Peyer's patch (tissue), 4 donors: ENCODE measurements at places on chromosomes 4 and X. TPM values are rescaled to one million over a fixed set of nuclear protein-coding genes. Genes with fewer than 3 reads are reported as not detected.

- DNase-seq, result no peak
These were observed 32.3 kb downstream of the CC2D2A start for GRCh38 chr4:15501941-15502340.

DNA sequence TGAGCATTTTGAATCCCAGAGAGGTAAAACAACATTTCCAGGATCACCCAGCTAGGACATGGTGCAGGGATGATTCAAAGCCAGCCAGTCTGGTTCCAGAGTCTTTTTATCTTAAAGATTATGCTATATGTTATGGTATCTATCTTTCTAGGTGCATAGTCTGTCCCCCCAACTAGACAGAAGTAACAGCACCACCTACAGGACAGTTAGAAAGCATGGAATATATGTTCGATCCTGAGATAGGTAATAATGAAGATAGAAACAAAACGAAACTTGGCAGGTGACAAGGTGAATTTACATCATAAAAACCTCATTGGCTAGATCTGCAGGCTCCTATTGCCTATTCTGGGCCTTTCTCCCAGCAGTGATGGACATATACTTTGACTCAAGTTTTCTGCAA, 723.2 kb downstream of the SMARCA1 start:
- no peak for DNase-seq

DNA sequence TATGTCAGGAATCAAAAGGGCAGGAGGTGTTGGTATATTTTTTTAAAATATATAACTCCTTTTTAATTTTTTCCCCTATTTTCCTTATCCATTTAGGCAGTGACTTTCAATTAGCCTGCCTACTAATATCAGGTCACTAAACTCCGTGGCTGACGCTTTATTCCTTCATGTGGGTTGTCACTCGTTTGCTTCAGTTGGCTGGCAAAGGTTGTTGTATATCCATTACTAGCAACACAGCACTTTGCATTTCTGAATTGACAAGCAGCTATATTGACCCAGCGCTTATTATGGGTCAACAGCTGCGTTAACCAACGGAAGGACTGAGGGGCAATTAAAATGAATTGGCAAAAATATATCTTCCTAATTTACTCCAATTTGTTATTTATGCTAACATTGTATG, 87.7 kb downstream of the ARX start:
- no peak for DNase-seq

- DNase-seq, result no peak
These were observed 935.0 kb upstream of the INTU start for GRCh38 chr4:126697748-126698147.

Gene BTC
- total RNA-seq, result 1.4 TPM

- DNase-seq, result no peak
These were observed 96.2 kb downstream of the CDS1 start for GRCh38 chr4:84678976-84679744.

- no peak for DNase-seq
These were observed 93.0 kb downstream of the ARHGAP10 start for GRCh38 chr4:147824884-147825283.

DNA sequence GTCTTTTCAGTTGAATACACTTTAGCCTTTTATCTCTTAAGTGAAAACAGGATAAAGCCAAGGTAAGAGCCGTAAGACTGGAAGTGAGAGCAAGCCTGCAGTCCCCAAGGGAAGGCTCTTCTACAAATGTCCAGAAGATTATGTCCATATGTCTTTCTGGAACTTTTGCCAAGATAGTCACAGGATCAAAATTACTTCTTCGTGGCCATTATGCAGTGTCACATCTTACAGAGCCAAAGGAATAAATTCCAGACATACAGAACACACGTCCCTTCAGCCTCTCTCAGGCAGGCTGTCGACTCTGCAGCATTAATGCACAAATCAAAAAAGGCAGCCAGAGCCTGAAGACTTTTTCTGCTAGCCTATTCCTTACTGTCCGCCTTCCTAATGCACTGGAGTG, 10.9 kb upstream of the GATB start:
- no peak for DNase-seq

GRCh38 chr4:146577111-146577510, 55.4 kb upstream of the SLC10A7 start:
- DNase-seq, result no peak

Gene OR13H1
- not detected for total RNA-seq

Gene SPACA5
- not detected for total RNA-seq

Gene MAGEA4
- total RNA-seq, result not detected

GRCh38 chrX:118724365-118724764, 3.0 kb upstream of the IL13RA1 start:
- DNase-seq, result no peak

DNA sequence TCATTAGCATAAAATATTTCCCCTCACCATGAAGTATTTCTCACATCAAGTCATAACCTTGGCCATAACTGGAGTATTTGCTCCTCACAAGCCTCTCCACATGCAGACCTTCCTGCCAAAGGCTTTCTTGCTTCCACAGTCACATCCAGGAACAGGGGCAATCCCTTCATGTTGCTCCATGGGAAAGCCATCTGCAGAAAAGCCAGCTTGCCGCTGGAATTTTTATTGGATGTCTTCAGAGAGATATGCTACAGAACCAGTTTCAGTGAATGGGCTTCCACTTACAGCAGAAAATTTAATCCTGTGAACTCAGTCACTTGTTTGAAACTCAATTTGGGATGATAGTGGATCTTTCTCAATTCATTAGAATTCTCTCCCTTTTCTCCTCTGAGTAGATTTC, 3.2 kb upstream of the CDKN2AIP start:
- DNase-seq, result no peak

Gene CTAG1B
- not detected for total RNA-seq

Gene F8
- 4.2 TPM for total RNA-seq

Gene F11
- total RNA-seq, result not detected

Gene SLC7A11
- 0.80 TPM for total RNA-seq

Gene STK32B
- total RNA-seq, result 0.35 TPM

DNA sequence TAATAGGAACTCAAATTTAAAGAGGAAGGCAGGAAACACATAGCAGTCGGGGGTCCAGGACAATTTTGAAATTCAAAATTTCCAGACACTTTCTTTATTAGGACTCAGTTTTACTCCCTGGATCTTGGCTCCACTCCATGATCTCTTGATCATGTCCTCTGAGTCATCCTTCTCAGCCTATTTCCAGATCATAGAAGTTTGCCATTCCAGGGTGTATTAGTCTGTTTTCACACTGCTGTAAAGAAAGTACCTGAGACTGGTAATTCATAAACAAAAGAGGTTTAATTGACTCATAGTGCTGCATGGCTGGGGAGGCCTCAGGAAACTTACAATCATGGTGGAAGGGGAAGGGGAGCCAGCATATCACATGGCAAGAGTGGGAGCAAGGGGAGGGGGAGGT, 564.7 kb upstream of the ACTRT1 start:
- no peak for DNase-seq

Gene AFP
- total RNA-seq, result not detected

GRCh38 chrX:21738210-21738949, 19.5 kb downstream of the SMPX start:
- DNase-seq, result no peak

DNA sequence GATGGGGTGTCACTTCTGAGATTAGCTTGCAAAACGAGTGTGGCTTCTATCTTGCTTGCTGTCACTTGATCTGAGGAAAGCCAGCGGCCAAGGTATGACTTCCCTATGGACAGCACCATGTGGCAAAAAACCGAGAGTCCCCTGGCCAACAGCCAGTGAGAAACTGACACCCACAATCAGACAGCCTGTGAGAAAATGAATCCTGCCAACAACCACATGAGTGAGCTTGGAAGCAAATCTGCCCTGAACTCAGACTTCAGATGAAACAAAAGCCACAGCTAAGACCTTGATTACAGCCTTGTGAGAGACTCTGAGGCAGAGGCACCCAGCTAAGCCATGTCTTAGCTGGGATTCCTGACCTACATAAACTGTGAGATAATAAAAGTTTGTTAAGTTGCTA, 45.5 kb downstream of the PPP1R2C start:
- DNase-seq, result no peak
